ENCODE measurements at places on chromosomes 4 and X. TPM values are rescaled to one million over a fixed set of nuclear protein-coding genes. Genes with fewer than 3 reads are reported as not detected.

DNA sequence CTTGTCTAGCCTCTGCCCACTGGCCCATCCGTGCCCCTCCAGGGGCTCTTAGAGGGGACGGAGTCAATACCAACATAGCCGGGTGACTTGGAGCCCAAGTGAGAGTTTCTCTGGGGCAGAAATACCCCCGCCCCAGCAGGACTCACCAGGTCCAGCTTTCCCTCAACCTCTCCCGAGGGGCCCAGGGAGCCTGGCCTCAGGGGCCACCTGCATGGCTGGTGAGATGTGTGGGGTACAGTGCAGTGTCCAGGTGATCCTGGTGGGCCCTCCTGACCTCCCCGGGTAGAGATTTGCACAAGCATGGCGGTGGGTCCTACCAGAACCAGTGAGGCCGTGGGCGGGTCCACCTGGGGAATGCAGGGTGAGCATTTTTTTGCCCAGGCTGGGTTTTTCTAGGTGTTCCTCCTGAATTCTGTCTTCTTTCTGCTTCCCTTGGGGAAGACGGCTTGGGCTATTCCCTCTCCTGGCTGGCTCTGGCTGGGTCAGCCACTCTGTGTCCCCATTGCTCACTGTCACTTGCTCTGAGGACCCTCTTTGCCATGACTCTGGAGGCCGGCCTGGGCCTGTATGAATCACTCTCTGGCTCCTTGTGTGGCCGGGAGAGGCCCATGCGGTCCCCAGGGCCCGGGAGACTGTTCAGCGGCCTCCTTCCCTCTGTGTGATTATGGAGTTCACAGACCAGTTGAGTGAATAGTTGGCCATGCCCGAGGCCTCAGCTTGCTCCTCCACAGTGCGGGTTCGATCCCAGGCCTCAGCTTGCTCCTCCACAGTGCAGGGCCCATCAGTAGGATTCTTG, 71.0 kb upstream of the NKX1-1 start:
- peak; percentile 10 for DNase-seq

- DNase-seq = no peak
Measured at GRCh38 chrX:25068340-25068739, 52.6 kb upstream of the ARX start.

DNA sequence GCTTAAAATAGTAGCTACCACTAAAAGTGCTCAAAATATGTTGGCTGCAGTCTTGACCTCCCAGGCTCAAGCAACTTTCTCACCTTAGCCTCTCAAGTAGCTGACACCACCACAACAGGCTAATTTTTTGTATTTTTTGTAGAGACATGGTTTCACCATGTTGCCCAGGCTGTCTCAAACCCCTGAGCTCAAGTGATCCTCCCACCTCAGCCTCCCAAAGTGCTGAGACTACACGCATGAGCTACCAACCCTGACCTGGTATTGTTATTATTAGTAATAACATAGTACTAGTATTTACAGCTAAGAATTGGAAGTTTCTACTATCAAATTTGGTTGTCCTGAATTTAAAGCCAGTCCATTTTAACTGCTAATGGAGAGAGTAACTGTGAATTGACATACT, 18.0 kb downstream of the STAP1 start:
- no peak for DNase-seq

DNA sequence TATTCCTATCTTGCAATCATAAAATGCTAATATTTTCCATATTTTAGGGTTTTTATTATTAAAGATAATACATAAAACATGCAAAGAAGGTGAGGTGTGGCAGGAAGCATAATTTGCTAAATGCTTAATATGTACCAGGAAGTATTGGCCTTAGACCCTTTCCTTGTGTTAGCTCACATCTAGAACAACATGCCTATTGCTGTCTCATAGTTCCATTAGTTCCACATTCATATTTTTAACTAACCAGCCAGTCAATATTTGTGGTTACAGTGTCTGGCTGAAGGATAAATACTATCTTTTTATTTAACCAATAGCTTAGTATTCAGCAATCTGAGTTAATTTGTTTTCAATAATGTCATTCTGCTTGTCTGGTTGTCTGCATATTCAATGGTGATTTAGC, 432.6 kb downstream of the INPP4B start:
- no peak for DNase-seq

- DNase-seq = no peak
Measured at GRCh38 chr4:13092702-13093101, 391.4 kb downstream of the RAB28 start.

GRCh38 chrX:39886282-39886681, 211.5 kb downstream of the BCOR start:
- DNase-seq = no peak

GRCh38 chrX:21959362-21960051, 19.0 kb downstream of the SMS start:
- DNase-seq = no peak

- DNase-seq = no peak
Measured at GRCh38 chr4:185405296-185405999, 8.8 kb downstream of the ANKRD37 start.

- no peak for DNase-seq
Measured at GRCh38 chrX:101759000-101759399, 99.3 kb upstream of the ARMCX2 start.

DNA sequence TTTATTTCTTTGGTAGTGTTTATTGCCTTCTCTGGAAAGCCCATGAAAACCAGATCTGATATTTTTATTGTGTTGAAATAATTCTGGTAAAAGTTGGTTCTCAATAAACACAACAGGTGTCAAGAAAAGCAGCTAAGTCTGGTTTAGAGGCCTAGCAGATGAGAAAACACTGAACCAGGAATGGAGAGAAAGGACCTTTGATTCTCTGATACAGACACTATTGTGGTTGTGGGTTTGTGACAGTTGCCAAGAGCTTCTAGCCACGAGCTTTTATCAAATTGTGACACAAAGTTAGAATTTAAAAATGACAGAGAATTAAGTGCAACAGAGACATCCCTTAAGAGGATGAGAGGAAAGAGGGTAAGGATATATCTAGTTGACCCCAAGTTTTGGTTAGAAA, 42.6 kb downstream of the DDIT4L start:
- no peak for DNase-seq

DNA sequence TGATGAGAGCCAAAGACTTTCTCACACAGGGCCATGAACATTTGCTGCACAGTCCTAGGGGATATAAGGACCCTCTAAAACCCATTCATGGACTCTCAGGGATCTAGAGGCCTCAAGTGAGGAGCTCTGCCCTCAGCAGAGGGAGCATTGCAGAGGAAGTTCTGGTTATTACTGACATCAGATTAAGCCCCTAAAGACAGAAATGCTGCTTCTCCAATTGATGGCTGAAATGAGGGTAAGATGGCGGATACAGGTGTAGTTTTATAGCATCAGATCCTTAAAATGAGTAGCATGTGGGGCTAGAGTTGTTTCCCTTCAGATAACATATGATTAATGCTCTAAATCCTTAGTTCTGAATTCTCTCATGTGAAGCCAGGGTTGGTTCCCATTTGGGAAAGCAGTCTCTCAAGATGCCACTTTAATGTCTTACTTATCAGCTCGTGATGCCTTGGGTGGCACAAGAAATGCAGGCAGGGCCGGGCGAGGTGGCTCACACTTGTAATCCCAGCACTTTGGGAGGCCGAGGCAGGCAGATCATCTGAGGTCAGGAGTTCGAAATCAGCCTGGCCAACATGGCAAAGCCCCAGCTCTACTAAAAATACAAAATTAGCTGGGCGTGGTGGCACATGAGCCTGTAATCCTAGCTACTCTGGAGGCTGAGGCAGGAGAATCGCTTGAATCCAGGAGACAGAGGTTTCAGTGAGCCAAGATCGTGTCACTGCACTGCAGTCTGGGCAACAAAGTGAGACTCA, 7.9 kb downstream of the RHOH start:
- no peak for DNase-seq

GRCh38 chrX:137031517-137032340, 2.1 kb downstream of the GPR101 start:
- DNase-seq = peak; percentile 87

GRCh38 chrX:44596277-44596676, 53.6 kb upstream of the FUNDC1 start:
- no peak for DNase-seq

DNA sequence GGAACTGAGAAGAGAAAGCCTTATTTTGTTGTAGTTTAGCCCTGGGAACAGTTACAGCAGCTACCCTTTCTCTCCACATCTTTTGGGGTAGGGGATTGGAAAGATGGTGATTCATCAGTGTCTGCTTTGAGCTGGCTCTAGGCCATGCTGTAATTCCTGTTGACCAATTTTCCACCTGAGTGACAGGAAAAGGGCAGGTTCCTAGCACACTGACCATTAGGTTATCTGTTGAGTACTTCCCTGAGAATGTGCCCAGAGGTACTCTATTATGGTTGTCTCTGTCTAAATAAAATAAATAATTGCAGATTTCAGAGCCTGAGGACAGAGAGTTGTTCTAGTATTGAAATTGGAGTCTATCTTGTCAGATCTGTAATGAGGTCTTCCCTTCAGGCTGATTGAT, 109.0 kb downstream of the ENOX2 start:
- DNase-seq = no peak

DNA sequence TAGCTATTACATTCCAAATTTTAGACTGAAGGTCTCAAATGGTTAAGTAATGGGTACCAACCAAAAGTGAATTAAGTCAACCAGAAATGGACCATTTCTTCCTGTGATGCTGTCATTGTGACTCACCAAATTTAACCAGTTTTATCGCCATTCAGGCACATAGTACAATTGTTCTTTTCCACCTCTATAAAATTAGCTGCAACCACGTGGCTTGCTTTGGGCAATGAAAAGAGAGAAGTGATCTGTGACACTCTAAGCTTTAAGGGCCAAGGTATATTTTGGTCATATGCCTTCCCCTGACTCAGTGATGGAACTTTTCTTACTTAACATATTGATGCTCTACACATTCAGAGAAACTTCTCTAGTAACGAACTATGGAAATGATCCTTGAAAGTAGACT, 20.3 kb upstream of the PHF8 start:
- DNase-seq = no peak

DNA sequence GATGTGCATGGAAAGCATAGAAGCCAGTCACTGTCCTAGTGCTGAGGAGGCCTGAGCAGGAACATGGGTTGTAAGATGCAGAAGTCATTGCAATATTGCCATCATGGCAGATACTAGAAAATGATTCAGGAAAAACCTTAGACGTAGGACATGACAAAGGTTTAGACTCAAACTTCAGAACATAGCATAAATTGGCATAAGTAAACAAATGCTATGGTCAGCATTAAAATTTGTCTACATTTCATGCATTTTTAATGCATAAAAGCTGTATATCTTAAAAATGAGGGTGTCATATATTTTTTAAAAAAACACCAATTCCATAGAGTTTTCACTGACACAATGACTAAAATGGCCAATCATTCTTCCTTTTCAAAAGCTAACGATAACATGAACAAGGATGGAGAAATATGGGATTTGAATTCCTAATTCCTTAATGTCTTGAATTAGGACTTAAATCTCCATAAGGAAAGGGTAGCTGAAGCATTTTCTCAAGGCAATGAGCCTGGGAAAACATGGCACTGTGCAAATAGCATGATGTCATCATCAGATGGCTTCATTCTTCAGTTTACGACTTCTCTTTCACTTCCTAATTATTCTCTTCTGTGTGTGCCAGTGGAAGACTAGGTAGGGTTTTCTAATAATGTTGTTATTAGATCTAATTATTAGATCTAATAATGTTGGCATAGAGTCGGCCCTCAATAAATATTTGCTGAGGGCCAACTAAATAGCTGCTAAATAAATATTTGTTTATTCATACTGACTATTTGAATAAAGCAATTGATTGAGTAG, 125.1 kb upstream of the FRG1 start:
- no peak for DNase-seq

GRCh38 chr4:113584407-113585150, 177.0 kb downstream of the CAMK2D start:
- DNase-seq = no peak

GRCh38 chrX:79412972-79413371, 45.8 kb upstream of the ITM2A start:
- DNase-seq = peak; percentile 18

DNA sequence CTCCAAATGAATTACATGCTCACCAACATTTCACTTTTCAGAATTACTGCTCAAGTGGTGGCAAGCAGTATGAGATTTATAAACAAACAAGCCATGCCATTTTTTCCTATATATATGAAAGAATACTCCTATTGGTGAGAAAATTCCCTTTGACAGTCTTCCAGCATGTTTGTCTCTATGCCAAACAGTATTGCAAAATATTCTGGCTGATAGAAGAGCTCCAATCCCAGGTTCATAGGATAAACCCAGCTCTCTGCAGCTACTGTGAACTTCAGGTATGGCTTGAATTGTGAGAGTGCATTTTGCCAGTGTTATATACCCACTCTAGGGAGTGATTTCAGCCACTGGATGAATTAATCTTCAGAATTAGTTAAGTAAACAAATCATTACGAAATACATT, 108.8 kb downstream of the MAGEC2 start:
- no peak for DNase-seq

- no peak for DNase-seq
Measured at GRCh38 chrX:129760981-129761380, 18.8 kb upstream of the SASH3 start.

DNA sequence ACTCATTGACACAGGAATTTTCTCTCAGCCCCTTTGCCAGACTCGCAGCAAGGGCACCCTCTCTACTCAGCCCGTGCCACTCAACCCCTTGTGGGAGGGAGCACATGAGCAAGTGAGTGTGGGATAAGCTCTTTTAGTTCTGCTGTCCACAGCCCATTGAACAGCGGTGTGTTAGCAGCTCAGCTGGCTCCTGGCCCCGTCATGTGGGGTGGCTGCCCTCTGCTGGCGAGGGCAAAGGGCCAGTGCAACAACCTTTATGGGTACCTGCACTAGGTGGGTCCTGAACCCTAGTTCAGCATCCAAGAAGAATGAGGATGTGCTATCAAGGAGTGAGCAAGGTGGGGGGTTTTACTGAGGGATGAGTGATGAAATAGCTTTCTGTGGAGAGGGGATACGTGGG, 85.0 kb upstream of the ZNF81 start:
- no peak for DNase-seq

Gene NAA11
- total RNA-seq = not detected

Gene CHRNA9
- total RNA-seq = 0.36 TPM

Gene PAGE2B
- not detected for total RNA-seq

Gene CCDC158
- total RNA-seq = 0.59 TPM

Gene RAB9B
- 1.8 TPM for total RNA-seq
